ENCODE measurements at places on chromosomes 4 and X. TPM values are rescaled to one million over a fixed set of nuclear protein-coding genes. Genes with fewer than 3 reads are reported as not detected.
A peak's percentile ranks its signal among the peaks of the same experiment; 100 is the strongest.

DNA sequence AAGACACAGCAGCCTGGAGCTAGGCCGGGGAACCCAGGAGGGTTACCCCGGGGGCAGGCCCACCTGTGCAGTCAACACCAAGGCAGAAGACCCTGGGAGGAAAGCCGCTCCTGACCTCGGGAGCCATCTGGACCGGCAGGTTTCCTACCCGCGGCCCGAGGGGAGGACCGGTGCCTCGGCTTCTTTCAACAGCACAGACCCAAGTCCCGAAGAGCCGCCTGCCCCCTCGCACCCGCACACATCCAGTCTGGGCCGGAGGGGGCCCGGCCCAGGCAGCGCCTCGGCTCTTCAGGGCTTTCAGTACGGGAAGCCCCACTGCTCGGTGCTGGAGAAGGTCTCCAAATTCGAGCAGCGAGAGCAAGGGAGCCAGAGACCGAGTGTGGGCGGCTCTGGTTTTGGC is 157.8 kb downstream of the SOWAHB start:
- DNase-seq: no peak
- peaks cover 5% of the 10 kb centered on the region for H3K4me1 ChIP-seq
- H3K36me3 ChIP-seq: no peaks in the 10 kb centered on the region
- no peak overlapping the region for H3K27ac ChIP-seq
- H3K4me3 ChIP-seq: no peak overlapping the region

DNA sequence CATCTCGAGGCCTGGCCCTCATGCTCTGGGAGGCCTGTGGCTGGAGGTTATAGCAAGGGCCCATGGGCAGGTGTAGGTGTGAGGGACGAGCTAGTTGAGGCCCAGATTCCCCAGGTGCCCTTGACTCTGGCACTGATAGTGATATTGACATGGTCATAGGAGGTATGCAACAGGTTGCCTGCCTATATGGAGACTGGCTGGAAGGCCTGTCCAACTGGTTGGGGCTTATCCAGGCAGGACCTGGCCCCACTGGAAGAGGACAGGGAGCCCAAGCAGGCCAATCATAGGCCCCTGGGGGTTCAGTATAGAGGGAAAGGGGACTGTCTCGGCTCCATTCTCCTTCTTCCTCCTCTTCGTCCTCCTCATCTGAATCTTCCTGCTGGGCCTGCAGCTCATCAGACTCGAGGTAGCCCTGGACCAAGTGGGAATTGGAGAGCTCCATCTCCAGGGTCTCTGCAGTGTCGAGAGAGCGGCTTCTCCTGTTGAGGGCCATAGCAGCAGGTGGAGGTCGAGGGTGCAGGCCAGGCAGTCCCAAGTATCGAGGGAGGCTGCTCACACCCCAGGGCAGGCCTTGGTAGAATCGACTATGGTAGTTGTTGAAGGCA is 15.3 kb downstream of the AMER1 start:
- DNase-seq: no peak
- H3K27ac ChIP-seq: no peak overlapping the region
- no peaks in the 10 kb centered on the region for H3K4me1 ChIP-seq
- no peaks in the 10 kb centered on the region for H3K27me3 ChIP-seq
- H3K4me3 ChIP-seq: no peak overlapping the region

- no peak overlapping the region for H3K27ac ChIP-seq
- DNase-seq: no peak
- H3K27me3 ChIP-seq: no peaks in the 10 kb centered on the region
- no peaks in the 10 kb centered on the region for H3K36me3 ChIP-seq
Measured at GRCh38 chrX:51955200-51955599, 61.8 kb downstream of the MAGED1 start.

The NXF2 gene
- total RNA-seq: not detected

The PDGFRA gene
- total RNA-seq: 199 TPM

- H3K36me3 ChIP-seq: no peaks in the 10 kb centered on the region
- no peak for DNase-seq
- peak overlapping the region; percentile 42 for H3K4me3 ChIP-seq
- H3K27me3 ChIP-seq: no peaks in the 10 kb centered on the region
- H3K27ac ChIP-seq: no peak overlapping the region
- peaks cover 10% of the 10 kb centered on the region for H3K4me1 ChIP-seq
Measured at GRCh38 chr4:145909773-145910172, 28.9 kb downstream of the ZNF827 start.

GRCh38 chr4:126991965-126992364 is 640.8 kb upstream of the INTU start:
- no peak overlapping the region for H3K4me3 ChIP-seq
- no peak for DNase-seq
- H3K4me1 ChIP-seq: no peaks in the 10 kb centered on the region

The SPANXN4 gene
- total RNA-seq: not detected

GRCh38 chr4:147822128-147822527 is 90.2 kb downstream of the ARHGAP10 start:
- no peaks in the 10 kb centered on the region for H3K27me3 ChIP-seq
- peak; percentile 90 for DNase-seq
- no peak overlapping the region for H3K4me3 ChIP-seq
- H3K36me3 ChIP-seq: no peaks in the 10 kb centered on the region
- peak overlapping the region; percentile 54 for H3K27ac ChIP-seq
- H3K4me1 ChIP-seq: peaks cover 23% of the 10 kb centered on the region

- H3K36me3 ChIP-seq: no peaks in the 10 kb centered on the region
- no peak overlapping the region for H3K27ac ChIP-seq
- H3K4me3 ChIP-seq: no peak overlapping the region
- no peak for DNase-seq
Measured at GRCh38 chrX:108362026-108362425, 76.2 kb downstream of the COL4A6 start.

- H3K36me3 ChIP-seq: no peaks in the 10 kb centered on the region
- DNase-seq: no peak
- peaks cover 15% of the 10 kb centered on the region for H3K4me1 ChIP-seq
- H3K27ac ChIP-seq: no peak overlapping the region
- no peaks in the 10 kb centered on the region for H3K27me3 ChIP-seq
Measured at GRCh38 chr4:8380511-8381415, 59.8 kb downstream of the ACOX3 start.

GRCh38 chrX:133776072-133776471 is 209.3 kb downstream of the GPC3 start:
- no peak for DNase-seq
- no peak overlapping the region for H3K27ac ChIP-seq
- no peak overlapping the region for H3K4me3 ChIP-seq
- no peaks in the 10 kb centered on the region for H3K36me3 ChIP-seq

DNA sequence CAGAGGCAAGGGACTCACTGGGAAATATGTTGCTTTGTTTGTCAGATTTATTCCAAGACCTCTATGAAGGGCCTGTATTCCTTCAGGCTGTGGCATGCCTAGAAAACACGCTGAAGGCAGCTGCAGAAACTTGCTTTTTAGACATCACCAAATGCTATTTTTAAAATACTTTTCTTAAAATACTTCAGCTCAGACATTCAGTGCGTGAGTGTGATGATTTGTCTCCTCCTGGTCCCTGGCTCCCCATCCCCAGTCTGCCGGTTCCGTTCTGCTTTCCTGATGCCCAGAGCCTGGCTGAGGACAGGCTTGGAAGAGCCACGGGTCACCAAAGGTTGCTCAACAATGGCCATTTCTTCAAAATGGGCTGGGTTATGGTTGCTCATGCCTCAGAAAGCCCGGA is 55.0 kb downstream of the PSAPL1 start:
- no peaks in the 10 kb centered on the region for H3K36me3 ChIP-seq
- no peak overlapping the region for H3K4me3 ChIP-seq
- H3K27me3 ChIP-seq: no peaks in the 10 kb centered on the region
- no peak overlapping the region for H3K27ac ChIP-seq

DNA sequence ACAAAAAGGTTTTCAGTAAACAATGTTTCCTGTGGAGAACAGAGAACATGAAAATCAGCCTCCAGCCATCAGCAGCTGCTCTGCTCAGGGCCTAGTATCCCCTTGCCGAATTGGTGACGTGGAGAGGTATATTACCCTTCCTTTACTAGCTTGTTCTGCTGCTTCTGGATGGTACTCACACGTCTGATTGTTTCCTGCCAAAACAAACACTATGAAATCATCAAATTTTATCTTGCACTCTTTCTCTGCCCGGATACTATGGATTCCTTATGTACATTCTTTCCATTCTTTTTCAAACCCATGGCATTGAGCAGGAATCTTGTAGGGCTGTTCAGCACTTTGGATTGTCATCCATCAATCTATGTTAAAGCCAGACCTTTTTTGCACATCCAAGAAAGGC is 18.8 kb upstream of the METAP1 start:
- no peak overlapping the region for H3K27ac ChIP-seq
- no peak overlapping the region for H3K4me3 ChIP-seq
- DNase-seq: no peak

GRCh38 chrX:66203114-66203513 is 39.1 kb downstream of the HEPH start:
- no peaks in the 10 kb centered on the region for H3K36me3 ChIP-seq
- H3K4me3 ChIP-seq: no peak overlapping the region
- no peaks in the 10 kb centered on the region for H3K27me3 ChIP-seq
- H3K27ac ChIP-seq: no peak overlapping the region

GRCh38 chrX:42289492-42290385 is 366.4 kb upstream of the CASK start:
- H3K4me3 ChIP-seq: no peak overlapping the region
- no peaks in the 10 kb centered on the region for H3K4me1 ChIP-seq
- H3K27ac ChIP-seq: no peak overlapping the region
- H3K36me3 ChIP-seq: no peaks in the 10 kb centered on the region

The HEPH gene
- 20.3 TPM for total RNA-seq

DNA sequence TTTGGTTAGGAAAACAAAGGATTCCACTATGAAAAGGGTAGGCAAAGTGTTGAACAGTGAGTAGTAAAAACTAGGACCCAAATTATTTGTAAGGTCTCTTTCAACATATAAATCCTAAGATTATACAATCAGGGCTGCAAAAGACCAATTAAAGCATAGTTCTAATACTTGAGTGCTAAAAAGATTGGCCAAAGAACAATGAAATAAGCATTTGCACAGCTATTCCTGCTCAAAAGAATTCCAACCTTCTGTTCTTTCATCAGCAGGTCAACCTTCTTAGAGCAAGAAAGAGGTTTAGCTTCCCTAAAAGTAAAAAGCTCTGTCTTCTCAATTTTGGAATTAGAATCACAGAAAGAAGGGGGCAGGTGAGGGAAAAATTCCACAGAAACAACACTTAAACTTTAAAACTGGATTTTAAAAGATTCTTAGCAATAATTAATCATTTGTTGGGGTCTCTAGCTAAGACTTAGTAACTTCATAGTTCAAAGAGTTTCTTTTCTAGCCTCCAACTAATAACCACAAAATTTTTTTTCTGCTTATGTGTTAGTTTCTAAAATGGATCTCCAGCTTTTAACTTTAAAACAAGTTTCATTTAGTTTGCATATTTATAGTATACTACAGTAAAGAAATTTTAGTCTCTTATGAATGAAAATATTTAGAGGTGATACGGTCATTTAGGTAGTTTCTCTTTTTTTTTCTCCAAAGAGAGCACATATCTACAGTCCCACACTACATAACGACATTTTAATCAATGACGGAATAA is 16.3 kb downstream of the TSPAN5 start:
- H3K27ac ChIP-seq: no peak overlapping the region
- H3K4me1 ChIP-seq: peaks cover 24% of the 10 kb centered on the region
- no peaks in the 10 kb centered on the region for H3K27me3 ChIP-seq
- no peak overlapping the region for H3K4me3 ChIP-seq
- no peaks in the 10 kb centered on the region for H3K36me3 ChIP-seq

GRCh38 chrX:45261005-45261404 is 60.3 kb upstream of the DIPK2B start:
- no peaks in the 10 kb centered on the region for H3K4me1 ChIP-seq
- DNase-seq: no peak
- no peaks in the 10 kb centered on the region for H3K27me3 ChIP-seq
- H3K4me3 ChIP-seq: no peak overlapping the region

- H3K27ac ChIP-seq: no peak overlapping the region
- DNase-seq: no peak
- no peaks in the 10 kb centered on the region for H3K27me3 ChIP-seq
- no peaks in the 10 kb centered on the region for H3K4me1 ChIP-seq
Measured at GRCh38 chr4:156528216-156528615, 443.4 kb downstream of the PDGFC start.
